ENCODE measurements at places on chromosomes 1 and 21. TPM values are rescaled to one million over a fixed set of nuclear protein-coding genes. Genes with fewer than 3 reads are reported as not detected.
A peak's percentile ranks its signal among the peaks of the same experiment; 100 is the strongest.

- H3K4me3 ChIP-seq, result no peak overlapping the region
- no peak for DNase-seq
- H3K4me1 ChIP-seq, result no peaks in the 10 kb centered on the region
- H3K27ac ChIP-seq, result no peak overlapping the region
Measured at GRCh38 chr1:215844266-215844665, 277.2 kb downstream of the KCTD3 start.

C1orf185 gene
- total RNA-seq, result not detected

GRCh38 chr1:87224201-87224600 lies 104.5 kb upstream of the LMO4 start:
- DNase-seq, result no peak
- H3K4me3 ChIP-seq, result no peak overlapping the region
- H3K36me3 ChIP-seq, result no peaks in the 10 kb centered on the region

GRCh38 chr21:39321424-39321823 lies 8.0 kb upstream of the BRWD1 start:
- H3K27ac ChIP-seq, result no peak overlapping the region
- H3K4me1 ChIP-seq, result peaks cover 7% of the 10 kb centered on the region
- H3K27me3 ChIP-seq, result no peaks in the 10 kb centered on the region
- no peak for DNase-seq

DNA sequence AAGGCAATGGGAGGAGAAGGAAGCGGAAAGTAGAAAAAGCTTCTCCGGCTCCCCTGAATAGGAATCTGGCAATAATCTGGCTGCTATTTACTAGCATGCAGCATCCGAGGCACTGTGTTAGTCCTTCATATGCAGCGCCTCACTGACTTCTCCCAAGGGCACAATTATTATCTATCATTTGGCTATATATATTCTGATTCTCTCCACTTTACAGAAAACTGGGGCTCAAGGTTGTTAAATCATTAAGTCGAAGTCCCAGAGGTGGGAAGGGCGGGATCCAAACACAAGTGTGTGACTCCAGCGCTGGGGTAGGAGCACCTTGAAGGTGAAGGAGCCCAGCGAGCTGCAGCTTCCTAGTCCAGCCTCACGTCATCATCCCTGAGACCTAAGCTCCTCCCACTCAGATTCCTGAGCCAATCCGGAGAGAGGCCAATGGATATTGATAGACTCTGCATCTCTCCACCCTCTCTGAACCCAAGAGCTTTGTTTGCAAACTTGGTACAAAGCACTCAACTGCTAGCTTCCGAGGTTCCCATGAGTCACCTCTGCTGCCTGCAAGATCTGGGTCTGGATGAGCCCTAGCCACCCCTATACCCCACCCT lies 16.6 kb upstream of the EYA3 start:
- H3K36me3 ChIP-seq, result no peaks in the 10 kb centered on the region
- H3K27ac ChIP-seq, result no peak overlapping the region
- 0 out of 2 replicates have a peak overlapping the region, but pooled peaks have one; percentile 2 for H3K4me3 ChIP-seq
- H3K4me1 ChIP-seq, result no peaks in the 10 kb centered on the region
- peak; percentile 33 for DNase-seq

FAM43B gene
- total RNA-seq, result 0.73 TPM

DNA sequence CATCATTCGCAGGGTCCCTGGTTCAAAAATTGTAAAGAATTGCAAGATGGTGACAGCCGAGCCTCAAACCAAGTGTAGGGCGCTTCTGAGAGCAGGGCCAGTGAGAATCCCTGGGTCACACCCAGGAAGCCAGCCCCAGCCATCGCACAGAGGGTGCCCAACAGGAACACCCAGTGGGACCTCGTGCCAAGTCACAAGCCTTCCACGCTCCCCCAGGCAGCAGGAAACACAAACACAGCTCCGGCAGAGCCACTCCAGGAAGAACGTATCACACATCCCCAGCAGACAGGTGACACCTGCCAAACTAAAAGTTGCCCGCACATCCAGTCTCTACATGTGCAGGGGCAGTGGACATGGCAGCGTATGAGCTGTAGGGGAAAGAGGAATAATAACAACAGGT lies 20.2 kb downstream of the DHRS3 start:
- no peak overlapping the region for H3K27ac ChIP-seq
- no peak for DNase-seq
- H3K4me3 ChIP-seq, result no peak overlapping the region
- H3K36me3 ChIP-seq, result no peaks in the 10 kb centered on the region

DNA sequence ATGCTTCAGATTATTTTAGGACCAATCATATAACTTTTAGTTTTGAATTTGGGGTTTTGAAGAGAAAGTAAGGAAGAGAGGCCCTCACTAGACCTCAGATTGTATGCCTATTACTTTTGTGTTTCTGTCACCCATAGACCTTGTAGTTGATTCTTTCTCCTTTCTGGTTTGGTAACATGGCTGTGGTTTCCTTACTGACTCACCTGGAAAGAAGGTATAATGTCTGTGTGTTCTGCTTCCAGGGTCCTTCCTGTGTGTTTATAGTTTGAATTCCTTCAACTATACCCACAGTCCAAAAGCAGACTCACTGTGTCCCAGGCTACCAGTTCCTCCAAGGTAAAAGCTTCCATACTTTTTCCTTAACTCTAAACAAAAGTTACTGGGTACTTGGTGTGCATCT lies 8.1 kb downstream of the SLC44A3 start:
- no peaks in the 10 kb centered on the region for H3K27me3 ChIP-seq
- DNase-seq, result no peak
- no peaks in the 10 kb centered on the region for H3K36me3 ChIP-seq
- H3K4me1 ChIP-seq, result no peaks in the 10 kb centered on the region

DNA sequence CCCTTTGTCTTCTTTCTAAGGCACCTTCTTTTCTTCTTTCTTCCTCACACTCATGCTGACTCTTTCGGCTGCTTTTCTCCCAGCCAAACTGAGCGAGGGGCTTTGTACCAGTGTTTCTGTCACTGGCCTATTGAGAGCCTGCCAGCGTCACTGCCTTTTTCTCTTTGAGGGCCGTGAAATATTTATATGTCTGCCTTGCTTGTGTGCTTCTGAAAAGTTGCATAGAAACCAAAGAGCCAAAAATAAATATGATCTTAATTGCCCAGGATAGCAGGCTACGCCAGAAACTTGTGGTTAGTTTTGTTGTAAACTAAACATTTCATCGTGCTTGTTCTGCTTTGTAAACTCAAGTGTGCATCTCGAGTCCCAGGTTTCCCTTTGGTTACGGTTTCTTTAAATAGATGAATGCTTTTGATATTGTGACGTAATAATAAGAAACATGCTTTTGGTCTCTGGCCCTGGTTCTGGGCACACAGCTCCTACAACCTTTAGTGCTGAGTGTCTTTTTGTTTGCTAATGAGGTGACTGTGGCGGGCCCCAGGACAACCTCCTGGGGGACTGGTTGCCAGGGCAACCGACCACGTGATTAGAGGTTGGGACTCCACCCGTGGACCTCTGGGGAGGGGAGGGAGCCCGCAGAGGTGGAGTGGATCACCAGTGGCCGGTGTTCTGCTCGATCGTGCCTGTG lies 10.8 kb downstream of the SLC37A1 start:
- H3K27ac ChIP-seq, result no peak overlapping the region
- no peaks in the 10 kb centered on the region for H3K27me3 ChIP-seq
- DNase-seq, result peak; percentile 42
- H3K36me3 ChIP-seq, result no peaks in the 10 kb centered on the region
- peak overlapping the region; percentile 27 for H3K4me3 ChIP-seq
- H3K4me1 ChIP-seq, result peaks cover 8% of the 10 kb centered on the region

DNA sequence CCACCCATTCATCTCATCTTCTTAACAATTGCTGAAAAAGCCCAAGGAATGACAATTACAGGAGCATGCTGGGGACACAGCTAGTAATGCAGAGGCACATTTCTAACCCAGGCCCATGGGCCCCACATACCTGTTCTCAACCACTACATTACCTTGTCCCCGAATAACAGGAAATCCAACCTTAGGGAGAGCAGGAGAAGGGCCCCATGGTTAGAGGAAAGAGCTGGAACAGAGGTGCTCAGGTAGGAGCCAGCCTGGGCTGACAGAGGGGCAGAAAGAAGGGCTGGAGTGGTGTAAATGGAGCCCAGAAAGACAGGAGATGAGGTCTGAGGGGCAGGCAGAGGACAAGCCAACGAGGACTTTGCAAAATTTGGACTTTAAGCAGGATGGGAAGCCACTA lies 11.4 kb upstream of the S100A8 start:
- H3K4me3 ChIP-seq, result no peak overlapping the region
- 0 out of 2 replicates have a peak, but pooled peaks cover 6% of the 10 kb centered on the region for H3K27me3 ChIP-seq
- no peaks in the 10 kb centered on the region for H3K36me3 ChIP-seq
- no peaks in the 10 kb centered on the region for H3K4me1 ChIP-seq
- no peak overlapping the region for H3K27ac ChIP-seq

DNA sequence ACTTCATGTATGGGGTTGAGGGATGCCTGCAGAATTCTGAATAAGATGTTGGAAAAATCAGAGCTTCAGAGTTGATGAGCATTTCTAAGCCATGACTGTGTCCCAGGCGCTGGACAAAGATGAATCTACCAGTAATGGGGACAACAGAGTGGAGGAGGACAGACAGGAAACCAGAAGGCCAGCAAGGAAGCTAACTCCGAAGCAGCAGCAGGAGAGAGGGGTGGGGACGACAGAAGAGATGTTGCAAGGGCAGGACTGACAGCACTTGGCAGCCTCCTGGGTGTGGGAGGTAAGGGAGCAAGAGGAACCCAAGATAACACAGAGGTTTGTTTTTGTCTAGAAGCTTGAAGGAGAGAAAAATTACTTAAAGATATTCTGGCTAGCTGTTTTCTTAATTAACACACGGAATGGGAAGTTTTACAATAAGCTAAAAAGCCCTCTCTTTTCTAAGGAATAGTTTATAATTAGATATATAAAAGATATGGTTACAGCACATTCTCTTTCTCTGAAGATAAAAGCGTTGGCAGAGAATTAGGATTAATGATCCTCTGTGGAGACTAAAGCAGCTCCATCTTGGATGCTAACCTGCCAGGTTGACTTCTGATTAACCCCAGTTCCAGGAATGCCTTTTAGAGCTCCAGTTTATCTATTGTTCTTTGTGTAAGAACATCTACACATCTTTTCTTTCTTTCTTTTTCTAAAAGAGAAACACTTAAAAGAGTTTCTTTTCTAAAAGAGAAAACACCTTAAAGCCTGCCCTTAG lies 92.7 kb downstream of the TENT5C start:
- H3K4me1 ChIP-seq, result no peaks in the 10 kb centered on the region
- DNase-seq, result no peak
- H3K27me3 ChIP-seq, result no peaks in the 10 kb centered on the region

ELK4 gene
- 26.3 TPM for total RNA-seq

SYCP1 gene
- not detected for total RNA-seq

- DNase-seq, result no peak
- H3K4me3 ChIP-seq, result no peak overlapping the region
- H3K27ac ChIP-seq, result no peak overlapping the region
- peaks cover 37% of the 10 kb centered on the region for H3K27me3 ChIP-seq
- H3K4me1 ChIP-seq, result peaks cover 4% of the 10 kb centered on the region
- no peaks in the 10 kb centered on the region for H3K36me3 ChIP-seq
Measured at GRCh38 chr1:4110888-4111287, 210.8 kb upstream of the C1orf174 start.

DNA sequence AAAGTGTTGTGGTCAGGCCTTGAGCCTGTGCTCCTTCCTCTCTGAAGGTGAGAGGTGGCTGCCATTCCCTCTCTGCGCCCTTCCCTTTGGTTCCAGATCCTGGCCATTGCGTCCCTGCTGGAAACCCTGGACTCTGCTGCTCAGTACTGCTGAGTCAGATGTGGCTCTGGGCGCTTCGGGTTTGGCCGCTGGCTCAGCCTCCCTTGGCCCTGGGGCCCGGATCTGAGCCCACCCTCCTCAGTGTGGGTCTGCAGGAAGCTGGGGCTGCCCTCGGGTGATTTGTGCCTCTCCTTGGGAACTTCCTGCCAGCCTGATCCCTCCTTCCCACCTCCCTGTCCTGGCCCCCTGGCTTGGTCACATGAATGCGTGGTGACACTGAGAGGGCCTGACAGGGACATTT lies 32.2 kb downstream of the QSOX1 start:
- DNase-seq, result no peak
- no peaks in the 10 kb centered on the region for H3K27me3 ChIP-seq
- no peaks in the 10 kb centered on the region for H3K36me3 ChIP-seq
- H3K4me3 ChIP-seq, result no peak overlapping the region

LCE1B gene
- not detected for total RNA-seq

GRCh38 chr1:32991386-32991785 lies 26.8 kb upstream of the RNF19B start:
- no peaks in the 10 kb centered on the region for H3K27me3 ChIP-seq
- H3K4me3 ChIP-seq, result no peak overlapping the region
- no peak overlapping the region for H3K27ac ChIP-seq
- H3K36me3 ChIP-seq, result no peaks in the 10 kb centered on the region

DNA sequence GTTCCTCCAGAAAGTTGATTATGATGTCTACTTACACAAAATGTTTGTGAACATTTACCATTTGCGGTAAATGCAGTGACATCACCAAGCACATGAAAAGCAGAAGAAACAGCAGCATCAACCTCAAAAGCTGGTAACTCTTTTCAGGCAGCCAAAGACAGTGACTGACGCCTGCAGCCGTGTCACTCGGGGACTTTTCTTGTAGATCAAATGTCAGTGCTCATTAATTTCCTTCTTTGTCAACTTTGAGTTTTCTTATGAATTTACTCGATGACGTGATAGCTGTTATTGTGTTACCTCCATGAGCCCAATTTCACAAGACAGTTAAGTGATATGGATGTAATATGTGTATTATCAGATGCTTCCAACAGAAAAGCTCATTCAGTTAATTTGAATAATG lies 92.5 kb downstream of the RIPK4 start:
- H3K27me3 ChIP-seq, result no peaks in the 10 kb centered on the region
- H3K36me3 ChIP-seq, result no peaks in the 10 kb centered on the region
- H3K27ac ChIP-seq, result no peak overlapping the region
- H3K4me3 ChIP-seq, result no peak overlapping the region

GRCh38 chr21:35226968-35227744 lies 178.1 kb upstream of the RUNX1 start:
- H3K27ac ChIP-seq, result peak overlapping the region; percentile 73
- no peak overlapping the region for H3K4me3 ChIP-seq
- no peaks in the 10 kb centered on the region for H3K36me3 ChIP-seq
- no peak for DNase-seq
- peaks cover 44% of the 10 kb centered on the region for H3K4me1 ChIP-seq
- no peaks in the 10 kb centered on the region for H3K27me3 ChIP-seq

IFI16 gene
- total RNA-seq, result 63.8 TPM

DNA sequence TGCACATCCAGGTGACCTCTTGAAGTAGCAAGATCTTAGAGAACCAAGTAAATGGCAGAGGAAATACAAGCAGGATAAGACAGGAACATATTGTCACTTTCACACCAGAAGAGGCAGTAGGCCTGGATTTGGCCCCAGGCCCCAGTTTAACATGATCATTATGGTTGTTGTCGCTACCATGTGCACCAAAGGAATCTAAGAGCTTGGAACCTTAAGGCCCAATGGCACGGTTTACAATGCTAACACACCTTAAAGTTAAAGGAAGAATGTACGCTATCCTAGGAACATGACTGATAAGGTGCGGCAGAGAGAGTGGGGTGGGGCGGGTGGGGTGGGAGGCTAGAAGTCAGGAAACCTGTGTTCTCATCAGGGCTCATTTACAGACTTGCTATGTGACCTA lies 147.5 kb downstream of the ROR1 start:
- H3K27ac ChIP-seq, result no peak overlapping the region
- peaks cover 14% of the 10 kb centered on the region for H3K4me1 ChIP-seq
- H3K4me3 ChIP-seq, result no peak overlapping the region
- no peak for DNase-seq
- no peaks in the 10 kb centered on the region for H3K27me3 ChIP-seq

- no peak overlapping the region for H3K27ac ChIP-seq
- H3K27me3 ChIP-seq, result no peaks in the 10 kb centered on the region
- H3K4me3 ChIP-seq, result no peak overlapping the region
- H3K36me3 ChIP-seq, result no peaks in the 10 kb centered on the region
- DNase-seq, result no peak
- no peaks in the 10 kb centered on the region for H3K4me1 ChIP-seq
Measured at GRCh38 chr1:60924964-60925798, 157.2 kb upstream of the NFIA start.

Measured in SJCRH30 (cell line).